Cardiac septum (tissue), 1 donor: ENCODE measurements at places on chromosomes 2 and 18.

- no peak for DNase-seq
Measured at GRCh38 chr18:24115628-24116027, 23.2 kb upstream of the CABYR start.

- peak; percentile 15 for DNase-seq
Measured at GRCh38 chr2:30248791-30249190, 17.5 kb downstream of the LBH start.

GRCh38 chr2:120589771-120590608 is 145.7 kb upstream of the GLI2 start:
- no peak for DNase-seq

GRCh38 chr2:207603486-207603885 is 21.7 kb downstream of the METTL21A start:
- no peak for DNase-seq

GRCh38 chr2:113992090-113992489 is 102.2 kb downstream of the ACTR3 start:
- DNase-seq = no peak
